ENCODE measurements at places on chromosomes 13 and 19.

DNA sequence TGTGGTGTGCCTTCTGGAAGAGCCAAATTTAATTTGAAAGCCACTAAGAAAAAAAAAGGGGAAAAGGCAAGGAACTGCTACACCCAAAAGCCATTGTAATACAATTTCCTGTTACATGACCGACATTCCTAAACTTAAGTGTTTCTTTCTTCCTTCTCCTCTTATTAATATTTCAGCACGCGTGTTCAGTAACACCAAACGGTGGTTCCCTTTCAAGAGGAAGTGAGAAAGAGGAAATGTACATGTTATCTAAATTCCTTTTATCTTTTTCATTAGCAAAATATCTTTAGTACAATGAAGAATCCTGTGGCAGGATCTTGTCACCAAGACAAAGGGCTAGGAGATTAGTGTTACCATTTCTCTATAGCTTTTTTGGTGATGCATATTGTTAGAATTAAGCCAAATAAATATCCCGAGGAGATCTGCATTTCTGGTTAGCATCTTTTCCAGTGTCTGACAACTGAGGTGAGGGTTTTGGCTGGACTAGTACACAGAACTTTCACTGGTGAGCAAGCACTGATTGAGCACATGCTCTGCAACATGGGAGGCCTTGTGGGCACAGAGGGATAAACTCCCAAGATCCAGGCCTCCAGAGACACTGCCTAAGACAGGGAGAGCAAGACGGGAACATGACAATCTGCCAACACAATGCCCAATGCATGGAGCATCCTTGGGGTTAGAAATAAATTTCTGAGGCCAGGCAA is 22.1 kb downstream of the LATS2 start:
- DNase-seq, result no peak

GRCh38 chr13:40666933-40667621 is 636 bp upstream of the FOXO1 start:
- no peak for DNase-seq

GRCh38 chr13:105906746-105907145 is 628.7 kb downstream of the EFNB2 start:
- no peak for DNase-seq

DNA sequence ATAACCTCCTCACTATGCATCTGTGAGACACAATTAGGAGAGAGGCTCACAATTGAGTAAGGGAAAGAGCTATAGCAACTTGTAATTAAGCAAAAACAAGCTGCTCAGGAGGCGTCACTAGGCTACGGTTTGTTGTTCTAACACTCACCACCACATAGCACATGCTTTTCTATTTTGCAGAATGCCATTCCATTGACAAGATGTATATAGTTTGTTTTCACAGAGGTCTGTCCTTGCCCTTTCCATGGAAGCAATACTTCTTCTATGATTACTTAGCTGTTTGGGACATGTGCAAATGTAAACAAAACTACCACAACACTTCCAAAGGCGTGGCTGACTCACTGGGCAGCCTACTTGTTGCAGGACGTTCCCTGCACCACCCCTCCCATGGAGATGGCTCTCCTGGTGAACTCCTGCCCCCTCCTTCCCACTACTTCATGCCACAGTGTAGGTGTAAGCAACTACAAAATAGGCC is 33.9 kb upstream of the FAM216B start:
- no peak for DNase-seq

DNA sequence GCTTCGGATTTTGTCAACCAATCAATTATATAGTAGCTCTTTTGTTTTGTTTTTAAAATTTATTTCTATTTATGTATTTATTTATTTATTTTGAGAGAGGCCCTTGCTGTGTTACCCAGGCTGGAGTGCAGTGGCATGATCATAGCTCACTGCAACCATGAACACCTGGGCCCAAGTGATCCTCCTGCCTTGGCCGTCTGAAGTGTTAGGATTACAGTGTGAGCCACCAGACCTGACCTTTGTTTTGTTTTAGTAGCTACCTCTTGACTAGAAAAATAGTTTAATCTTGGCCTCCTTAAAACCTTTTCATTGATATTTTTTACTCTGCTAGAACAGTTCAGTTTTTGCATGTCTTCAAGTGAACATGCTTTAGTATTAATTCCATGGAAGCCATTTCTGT is 15.1 kb downstream of the GARRE1 start:
- DNase-seq, result no peak

GRCh38 chr13:75071395-75071794 is 410.6 kb downstream of the TBC1D4 start:
- no peak for DNase-seq

DNA sequence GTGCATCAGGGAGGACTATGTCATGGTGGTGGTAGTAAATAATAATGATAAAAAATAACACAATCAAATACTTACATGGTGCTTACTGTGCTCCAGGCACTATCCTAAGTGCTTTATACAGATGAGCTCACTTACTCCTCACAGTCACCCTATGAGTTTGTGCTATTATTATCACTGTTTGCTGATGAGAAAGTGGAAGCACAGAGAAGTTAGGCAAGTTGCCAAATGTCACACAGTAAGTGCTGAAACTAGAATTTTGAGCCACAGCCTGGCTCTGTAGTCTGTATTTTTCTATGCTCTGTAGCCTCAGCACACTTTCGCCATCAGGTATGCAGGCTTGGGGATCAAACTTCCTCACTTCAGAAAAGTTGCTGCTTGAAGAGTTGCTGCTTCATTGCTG is 46.6 kb downstream of the HTR2A start:
- no peak for DNase-seq

DNA sequence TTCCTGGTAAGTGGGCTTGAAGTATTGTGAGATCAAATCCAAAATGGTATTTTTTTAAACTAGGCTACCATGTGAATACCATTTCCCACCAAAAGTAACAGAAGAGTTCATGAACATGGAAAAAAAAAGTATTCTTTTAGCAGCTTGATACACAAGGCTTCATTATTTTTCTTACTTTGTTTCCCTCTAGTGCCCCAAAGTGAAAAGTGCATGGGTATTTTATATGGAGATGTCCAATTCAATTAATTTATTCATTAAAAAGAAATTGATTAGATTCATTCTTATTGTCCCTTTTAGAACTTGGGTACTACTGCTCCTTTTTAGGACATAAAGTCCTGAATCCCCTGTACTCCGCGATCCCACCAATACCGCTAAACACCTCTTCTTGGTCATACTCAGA is 28.6 kb upstream of the SCEL start:
- no peak for DNase-seq

- DNase-seq, result no peak
Measured at GRCh38 chr19:40465025-40465556, 454 bp downstream of the BLVRB start.

- DNase-seq, result no peak
Measured at GRCh38 chr19:18000480-18000914, 7.5 kb upstream of the ARRDC2 start.

DNA sequence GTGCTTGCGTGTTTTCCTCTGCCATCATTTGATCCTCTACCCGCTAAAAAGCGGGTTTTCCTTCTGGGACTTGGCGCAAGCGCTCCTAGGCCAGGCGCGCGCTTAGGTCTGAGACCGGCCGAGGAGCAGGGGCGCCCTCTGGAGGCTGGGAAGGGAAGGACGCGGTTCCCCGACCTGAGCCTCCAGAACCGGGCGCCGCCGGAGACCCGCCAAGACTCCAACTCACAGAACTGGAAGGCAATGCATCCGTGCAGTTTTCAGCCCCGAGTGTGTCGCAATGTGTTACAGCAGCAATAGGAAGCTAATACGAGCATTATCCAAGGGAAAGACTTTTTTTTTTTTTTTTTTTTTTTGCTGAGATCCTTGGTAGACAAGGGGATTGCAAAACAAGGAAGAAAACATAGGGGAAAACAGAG is 190.9 kb downstream of the COL4A1 start:
- peak; percentile 3 for DNase-seq

DNA sequence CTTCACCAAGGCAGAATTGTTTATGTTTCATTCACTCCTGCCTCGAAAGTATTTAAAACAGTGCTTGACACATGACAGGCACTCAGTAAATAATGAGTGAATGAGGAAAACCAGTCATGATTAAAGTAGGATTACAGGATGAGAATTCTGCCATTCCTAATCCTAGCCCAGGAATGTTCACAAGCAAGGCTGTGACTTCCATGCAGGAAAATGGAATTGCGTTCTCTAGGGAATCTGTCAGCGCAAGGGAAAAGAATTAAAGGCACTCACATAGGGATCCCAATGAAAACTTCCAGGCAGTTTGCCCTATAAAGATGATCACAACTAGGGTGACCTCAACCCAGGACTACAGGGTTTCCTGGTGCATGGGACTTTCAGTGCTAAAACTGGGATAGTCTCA is 143.4 kb downstream of the CYSLTR2 start:
- DNase-seq, result no peak

DNA sequence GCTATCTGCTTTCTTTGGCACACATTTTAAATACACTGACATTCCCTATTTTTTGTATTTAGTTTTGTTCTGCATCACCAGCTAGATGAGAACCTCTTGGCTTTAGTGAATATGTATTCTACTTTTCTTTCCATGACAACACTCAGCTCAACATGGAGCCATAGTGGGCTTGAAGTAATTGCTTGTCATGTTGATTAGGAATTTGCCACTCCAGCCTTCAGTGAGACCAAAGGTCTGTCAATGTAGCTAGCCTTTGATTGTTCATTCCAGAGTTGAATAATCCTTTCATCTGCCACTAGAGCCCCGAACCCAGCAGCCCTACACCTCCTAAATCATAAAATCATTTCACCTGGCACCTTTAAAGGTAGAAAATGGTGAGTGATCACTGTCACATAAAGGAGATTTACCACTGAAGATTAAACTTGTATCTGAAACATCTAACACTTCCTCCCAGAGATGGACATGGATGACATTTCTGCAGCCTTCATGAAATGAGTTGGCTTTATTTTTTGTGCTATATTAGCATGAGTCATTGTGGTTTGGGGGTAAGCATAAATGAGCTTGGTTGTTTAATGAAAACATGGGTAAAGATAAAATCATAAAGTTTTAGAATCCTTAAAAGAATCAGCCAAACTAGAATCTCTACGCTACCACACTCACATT is 29.2 kb upstream of the GARRE1 start:
- DNase-seq, result no peak

DNA sequence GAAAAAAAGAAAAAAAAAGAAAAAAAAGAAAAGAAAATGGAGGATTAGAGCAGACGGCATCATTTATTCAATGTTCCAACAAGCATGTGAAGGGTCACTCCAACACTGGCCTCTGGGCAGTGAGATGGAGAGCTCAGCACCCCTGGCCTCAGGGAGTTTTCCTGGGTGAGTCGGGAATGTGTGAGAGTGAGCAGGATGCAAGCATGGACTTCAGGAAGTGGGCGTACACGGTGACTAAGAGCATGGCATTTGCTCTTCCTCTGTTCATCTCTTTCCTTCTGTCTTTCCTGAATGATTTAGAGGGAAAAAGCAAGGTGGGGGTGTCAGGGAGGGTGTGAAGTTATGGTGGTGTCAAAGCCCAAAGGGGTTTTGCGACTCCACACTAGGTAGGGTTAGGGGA is 682 bp upstream of the CABP5 start:
- DNase-seq, result no peak

DNA sequence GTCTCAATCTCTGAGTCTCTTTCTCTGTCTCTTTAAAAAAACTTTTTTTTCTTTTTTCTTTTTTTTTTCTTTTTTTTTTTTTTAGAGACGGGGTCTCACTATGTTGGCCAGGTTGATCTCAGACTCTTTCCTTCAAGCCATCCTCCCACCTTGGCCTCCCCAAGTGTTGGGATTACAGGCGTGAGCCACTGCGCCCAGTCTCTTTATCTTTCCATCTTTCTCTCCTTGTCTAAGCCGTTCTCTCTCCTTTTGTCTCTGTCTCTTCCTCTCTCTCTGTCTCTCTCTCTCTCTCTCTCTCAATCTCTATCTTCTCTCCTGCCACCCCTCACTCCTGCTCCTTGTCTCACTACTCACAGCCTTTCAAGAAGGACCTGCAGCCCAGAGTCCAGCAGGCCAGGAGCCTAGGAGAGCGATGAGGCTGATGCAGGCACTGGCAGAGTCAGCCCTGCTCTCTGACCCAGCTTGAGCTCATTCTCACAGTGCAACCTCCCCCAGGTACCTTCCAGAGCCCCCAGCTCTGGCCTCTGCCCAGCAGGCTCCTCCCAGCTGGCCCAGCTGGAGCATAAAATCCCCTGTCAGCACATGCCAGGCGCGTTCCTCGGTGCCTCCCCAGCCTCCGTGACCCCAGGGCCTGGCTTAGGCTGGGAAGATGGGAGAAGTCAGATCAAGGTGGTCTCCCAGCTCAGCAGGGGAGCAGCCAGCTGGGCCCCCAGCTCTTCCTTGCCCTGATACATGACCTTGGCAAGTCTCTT is at the start of gene NPHS1:
Gene NPHS1, minus strand, starts transcription at position 476 of the 752 bp plus-strand sequence. CDS start 667 bp downstream, outside the sequence.
- DNase-seq, result no peak

GRCh38 chr13:112754281-112755025 is 64.6 kb downstream of the ATP11A start:
- DNase-seq, result no peak

GRCh38 chr13:35706721-35707120 is 230.2 kb upstream of the MAB21L1 start:
- no peak for DNase-seq

DNA sequence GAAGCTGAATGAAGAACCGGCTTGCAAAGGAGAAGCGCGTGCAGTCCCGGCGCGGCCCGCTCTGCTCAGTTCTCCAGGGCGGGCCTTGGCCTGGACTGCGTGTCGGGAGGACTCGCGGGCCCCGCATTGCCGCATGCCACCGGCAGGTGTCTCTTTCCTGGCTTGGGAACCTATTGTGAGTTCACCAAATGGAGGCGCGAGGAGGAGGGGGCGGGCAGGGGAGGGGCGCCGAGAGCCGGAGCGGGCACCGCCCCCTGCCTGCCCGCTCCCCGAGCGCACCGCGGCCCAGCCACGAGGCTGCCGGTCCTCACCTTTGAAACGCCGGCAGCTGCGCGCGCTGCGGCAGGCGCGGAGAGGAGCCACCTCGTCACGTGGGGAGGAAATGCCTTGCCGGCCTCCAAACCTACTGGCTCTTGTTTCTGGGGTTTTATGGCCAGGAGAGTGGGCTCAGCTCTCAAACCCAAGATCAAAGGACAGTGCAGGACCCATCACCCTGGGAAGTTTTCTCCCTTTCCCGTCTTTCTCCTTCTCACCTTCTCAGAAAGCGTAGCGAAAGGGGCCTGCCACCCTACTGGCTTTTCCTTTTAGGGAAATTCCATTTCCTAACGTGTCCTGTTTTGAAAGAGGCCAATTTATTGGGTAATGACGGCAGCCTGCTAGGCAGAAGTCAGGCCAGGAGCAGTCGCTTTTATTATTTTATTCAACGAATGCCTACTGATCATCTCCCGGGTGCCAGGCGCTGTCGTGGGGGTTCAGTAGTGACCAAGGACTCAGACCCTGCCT is 13.8 kb upstream of the UBE2L5 start:
- DNase-seq, result peak; percentile 80

All from activated CD4-positive, CD25-positive, alpha-beta regulatory T cell (primary cell).